Muscle of back (tissue), 13 donors: ENCODE measurements at places on chromosomes 2 and 18. TPM values are rescaled to one million over a fixed set of nuclear protein-coding genes. Genes with fewer than 3 reads are reported as not detected.

The AGXT gene
- polyA plus RNA-seq, result not detected

The IL1F10 gene
- not detected for polyA plus RNA-seq

The COLEC11 gene
- 0.54 TPM for polyA plus RNA-seq

The GREB1L gene
- 17.5 TPM for polyA plus RNA-seq

The ASB18 gene
- 8.0 TPM for polyA plus RNA-seq

The SRBD1 gene
- polyA plus RNA-seq, result 11.0 TPM
